ENCODE measurements at places on chromosomes 2 and 18. TPM values are rescaled to one million over a fixed set of nuclear protein-coding genes. Genes with fewer than 3 reads are reported as not detected.

GRCh38 chr2:22153931-22154613 lies 1030.3 kb downstream of the TDRD15 start:
- no peak for DNase-seq

DNA sequence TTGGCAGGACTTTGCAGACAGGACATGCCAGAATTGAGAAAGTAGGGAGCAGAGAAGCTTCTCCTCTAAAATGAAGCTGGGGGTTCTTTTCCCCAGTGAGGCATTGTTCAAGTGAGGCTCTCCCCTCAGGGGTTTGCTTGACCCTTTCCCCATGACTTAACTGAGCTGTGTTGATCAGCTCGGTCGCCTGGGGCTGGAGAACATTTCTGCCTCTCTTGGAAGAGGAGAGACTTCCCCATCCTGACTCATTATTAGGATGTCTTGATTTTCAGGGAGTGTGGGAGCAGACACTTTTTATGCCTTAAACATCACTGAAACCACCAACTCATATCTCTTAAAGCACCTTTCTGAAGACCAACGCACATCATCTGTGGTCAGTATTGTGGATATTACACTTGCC lies 27.9 kb upstream of the GLI2 start:
- peak; percentile 33 for DNase-seq

GRCh38 chr2:70574109-70574508 lies 20.5 kb upstream of the TGFA start:
- no peak for DNase-seq

DNA sequence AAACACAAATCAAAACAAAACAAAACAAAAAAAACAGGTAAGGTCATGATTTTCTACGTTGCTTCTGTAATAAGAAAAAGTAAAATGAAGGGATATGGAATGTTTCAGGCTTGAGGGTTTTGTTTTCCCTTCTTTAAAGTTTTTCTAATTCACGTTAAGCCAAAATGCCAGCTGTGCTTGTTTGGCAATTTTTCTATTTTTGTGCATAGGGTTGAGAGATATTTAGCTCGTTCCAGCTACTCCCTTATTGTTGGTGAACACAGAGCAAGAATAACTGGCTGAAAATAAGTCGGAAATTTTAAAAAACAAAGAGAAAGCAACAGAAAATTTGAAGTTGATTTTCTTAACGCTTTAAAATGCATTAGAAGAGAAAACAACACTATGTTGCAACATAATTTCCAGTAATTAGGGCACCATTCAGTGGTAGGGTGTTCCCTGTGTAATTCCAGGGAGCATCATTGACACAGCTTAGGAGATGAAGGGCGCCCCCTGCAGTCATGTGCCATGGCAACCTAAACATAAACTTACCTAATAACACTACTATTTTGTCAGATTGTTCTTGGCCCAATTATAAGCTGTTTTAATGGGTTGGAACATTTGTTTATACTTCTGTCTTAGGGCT lies 99.5 kb downstream of the DTNA start:
- DNase-seq = peak; percentile 34

DNA sequence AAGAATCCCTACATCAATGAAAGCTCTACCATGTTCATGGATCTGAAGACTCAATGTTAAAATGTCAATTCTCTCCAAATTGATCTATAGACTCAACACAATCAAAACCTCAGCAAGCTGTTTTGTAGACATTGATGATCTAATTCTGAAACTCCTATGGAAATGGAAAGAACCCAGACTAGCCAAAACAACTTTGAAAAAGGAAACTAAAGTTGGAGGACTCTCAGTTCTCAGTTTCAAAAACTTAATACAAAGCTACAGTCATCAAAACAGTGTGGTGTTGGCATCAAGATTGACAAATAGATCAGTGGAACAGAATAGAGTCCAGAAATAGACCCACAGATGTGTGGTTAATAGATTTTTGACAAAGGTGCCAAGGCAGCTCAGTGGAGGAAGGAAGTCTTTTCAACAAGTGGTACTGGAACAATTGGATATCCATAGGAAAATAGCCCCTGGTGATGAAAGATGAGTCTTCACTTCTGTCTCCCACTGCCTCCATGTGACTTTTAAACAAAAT lies 30.4 kb downstream of the LBH start:
- no peak for DNase-seq

Gene SMYD5
- total RNA-seq = 23.4 TPM

Gene GPR55
- total RNA-seq = not detected
